Esophagus squamous epithelium (tissue), 5 donors: ENCODE measurements at places on chromosomes 2 and 18. TPM values are rescaled to one million over a fixed set of nuclear protein-coding genes. Genes with fewer than 3 reads are reported as not detected.

DNA sequence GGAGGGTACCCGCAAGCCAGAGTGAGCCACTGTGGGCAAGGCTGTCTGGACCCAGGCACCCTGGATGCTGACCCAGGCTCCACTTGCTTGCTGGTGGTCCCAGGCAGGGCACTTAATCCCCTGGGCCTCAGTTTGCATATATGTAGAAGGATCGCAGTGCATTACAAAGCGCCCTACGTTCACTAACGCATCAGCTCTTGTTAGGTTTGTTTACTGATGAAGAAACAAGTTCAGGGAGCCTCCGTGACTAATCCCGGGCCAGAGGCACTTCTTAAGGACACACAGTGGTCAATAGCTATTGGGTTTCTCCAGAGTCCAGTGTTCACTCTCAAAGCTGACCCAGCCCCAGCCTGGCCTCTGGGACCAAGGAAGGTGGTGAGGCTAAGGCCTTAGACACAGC is 70.2 kb downstream of the LBH start:
- no peaks in the 10 kb centered on the region for H3K36me3 ChIP-seq
- no peak overlapping the region for H3K4me3 ChIP-seq
- H3K27me3 ChIP-seq: no peaks in the 10 kb centered on the region

GRCh38 chr18:49690312-49690711 is 123.0 kb downstream of the ACAA2 start:
- no peaks in the 10 kb centered on the region for H3K27me3 ChIP-seq
- DNase-seq: no peak
- H3K4me3 ChIP-seq: no peak overlapping the region
- no peaks in the 10 kb centered on the region for H3K36me3 ChIP-seq
- no peak overlapping the region for H3K27ac ChIP-seq

DNA sequence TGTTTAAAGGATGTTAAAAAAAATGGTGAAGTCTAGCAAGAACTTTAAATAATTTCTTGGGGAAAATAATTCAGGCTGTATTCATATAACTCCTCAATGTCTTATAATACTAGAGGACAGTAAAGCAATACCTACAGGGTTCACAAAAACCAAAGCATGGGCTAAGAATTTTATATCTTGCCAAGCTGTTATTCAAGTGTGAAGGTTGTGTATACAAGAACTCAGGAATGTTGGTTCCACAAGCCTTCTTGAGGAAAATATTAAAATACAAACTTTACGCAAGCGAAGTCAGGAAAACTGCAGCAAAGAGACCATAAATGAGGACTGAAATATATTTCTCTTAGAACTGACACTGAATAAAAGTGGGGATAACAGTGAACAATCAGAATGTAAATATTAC is 76.1 kb upstream of the DNAJC10 start:
- H3K4me1 ChIP-seq: no peaks in the 10 kb centered on the region
- H3K36me3 ChIP-seq: no peaks in the 10 kb centered on the region
- DNase-seq: no peak
- no peak overlapping the region for H3K27ac ChIP-seq
- H3K27me3 ChIP-seq: no peaks in the 10 kb centered on the region
- no peak overlapping the region for H3K4me3 ChIP-seq

DNA sequence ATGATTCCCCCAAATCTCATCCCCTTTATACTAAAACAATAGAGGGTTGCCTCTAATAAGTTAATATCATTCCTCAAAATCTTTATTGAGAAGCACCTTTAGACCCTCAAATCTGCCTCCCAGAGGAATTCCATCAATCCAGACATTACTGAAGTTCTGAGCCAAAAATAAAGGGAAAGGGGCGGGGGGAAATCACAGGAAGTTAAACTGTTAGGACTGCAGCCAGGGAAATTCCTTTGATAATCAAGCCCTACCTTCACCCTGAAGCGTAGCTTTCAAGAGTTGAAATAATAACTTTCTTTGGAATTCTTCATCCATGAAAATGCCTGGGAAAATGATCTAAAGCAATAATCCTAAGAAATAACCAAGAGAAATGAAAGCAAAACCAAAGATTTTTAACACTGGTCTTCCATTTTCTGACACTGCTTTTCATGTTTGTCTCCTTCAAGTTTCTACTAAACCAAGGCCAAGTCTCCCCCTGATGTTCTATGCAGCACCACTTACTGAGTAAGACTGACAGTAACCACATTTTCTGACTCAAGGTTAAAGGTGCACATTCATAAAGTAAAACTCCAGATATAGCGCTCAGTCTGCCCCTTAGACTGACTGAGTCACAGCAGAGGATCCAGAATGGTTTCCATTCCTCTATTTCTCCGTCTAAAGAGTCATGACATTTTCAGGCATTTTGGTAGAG is 78.2 kb downstream of the TCF4 start:
- no peak overlapping the region for H3K4me3 ChIP-seq
- peak overlapping the region; percentile 25 for H3K27ac ChIP-seq
- H3K4me1 ChIP-seq: peaks cover 8% of the 10 kb centered on the region

- no peaks in the 10 kb centered on the region for H3K27me3 ChIP-seq
- H3K4me3 ChIP-seq: no peak overlapping the region
- H3K4me1 ChIP-seq: no peaks in the 10 kb centered on the region
- no peaks in the 10 kb centered on the region for H3K36me3 ChIP-seq
Observed at GRCh38 chr18:58118536-58118935, 74.5 kb downstream of the NEDD4L start.

DNA sequence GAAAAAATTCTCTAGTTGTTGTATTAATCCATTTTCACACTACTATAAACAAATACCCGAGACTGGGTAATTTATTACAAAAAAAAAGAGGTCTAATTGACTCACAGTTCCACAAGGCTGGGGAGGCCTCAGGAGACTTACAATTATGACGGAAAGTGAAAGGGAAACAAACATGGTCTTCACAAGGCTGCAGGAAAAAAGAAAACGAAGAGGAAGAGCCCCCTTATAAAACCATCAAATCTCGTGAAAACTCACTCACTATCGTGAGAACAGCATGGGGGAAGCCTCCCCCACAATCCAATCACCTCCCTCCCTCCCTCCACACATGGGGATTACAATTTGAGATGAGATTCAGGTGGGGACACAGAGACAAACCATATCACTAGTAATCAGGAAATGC is 61.7 kb upstream of the SPTBN1 start:
- no peak for DNase-seq
- H3K36me3 ChIP-seq: no peaks in the 10 kb centered on the region
- H3K4me1 ChIP-seq: no peaks in the 10 kb centered on the region
- H3K27me3 ChIP-seq: no peaks in the 10 kb centered on the region
- no peak overlapping the region for H3K27ac ChIP-seq
- no peak overlapping the region for H3K4me3 ChIP-seq

DNA sequence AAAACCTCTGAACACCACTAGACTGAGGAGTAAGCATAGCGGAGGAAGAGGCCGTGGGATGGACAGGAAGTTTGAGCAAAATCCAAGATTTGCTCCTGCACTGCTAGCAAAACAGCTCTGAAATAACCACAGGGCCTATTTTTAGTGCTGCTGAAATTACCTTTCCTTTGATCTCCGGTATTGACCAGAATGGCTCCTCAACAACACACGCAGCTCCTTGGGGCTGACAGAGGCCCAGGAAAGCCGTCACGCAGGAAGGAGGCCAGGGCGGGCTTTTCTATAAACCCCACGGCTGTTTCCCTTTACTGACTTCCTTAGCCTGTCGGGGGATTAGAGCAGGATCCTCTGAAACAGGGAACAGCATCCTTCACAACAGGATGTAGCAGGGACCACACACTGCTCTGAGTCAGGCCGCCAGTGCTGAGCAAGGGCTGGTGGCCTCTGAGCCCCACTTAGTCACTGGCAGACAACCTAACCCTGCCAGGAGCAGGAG is 80.8 kb upstream of the LCLAT1 start:
- no peaks in the 10 kb centered on the region for H3K36me3 ChIP-seq
- H3K27me3 ChIP-seq: no peaks in the 10 kb centered on the region
- no peak overlapping the region for H3K27ac ChIP-seq
- peaks cover 15% of the 10 kb centered on the region for H3K4me1 ChIP-seq
- no peak overlapping the region for H3K4me3 ChIP-seq
- DNase-seq: no peak

- H3K27me3 ChIP-seq: no peaks in the 10 kb centered on the region
- DNase-seq: no peak
- H3K36me3 ChIP-seq: no peaks in the 10 kb centered on the region
- H3K4me3 ChIP-seq: no peak overlapping the region
- H3K27ac ChIP-seq: no peak overlapping the region
Observed at GRCh38 chr2:2845267-2845666, 514.2 kb upstream of the MYT1L start.

GRCh38 chr2:208334230-208334629 is 68.2 kb downstream of the PIKFYVE start:
- H3K27me3 ChIP-seq: no peaks in the 10 kb centered on the region
- no peak for DNase-seq
- H3K4me3 ChIP-seq: no peak overlapping the region
- H3K27ac ChIP-seq: no peak overlapping the region

DNA sequence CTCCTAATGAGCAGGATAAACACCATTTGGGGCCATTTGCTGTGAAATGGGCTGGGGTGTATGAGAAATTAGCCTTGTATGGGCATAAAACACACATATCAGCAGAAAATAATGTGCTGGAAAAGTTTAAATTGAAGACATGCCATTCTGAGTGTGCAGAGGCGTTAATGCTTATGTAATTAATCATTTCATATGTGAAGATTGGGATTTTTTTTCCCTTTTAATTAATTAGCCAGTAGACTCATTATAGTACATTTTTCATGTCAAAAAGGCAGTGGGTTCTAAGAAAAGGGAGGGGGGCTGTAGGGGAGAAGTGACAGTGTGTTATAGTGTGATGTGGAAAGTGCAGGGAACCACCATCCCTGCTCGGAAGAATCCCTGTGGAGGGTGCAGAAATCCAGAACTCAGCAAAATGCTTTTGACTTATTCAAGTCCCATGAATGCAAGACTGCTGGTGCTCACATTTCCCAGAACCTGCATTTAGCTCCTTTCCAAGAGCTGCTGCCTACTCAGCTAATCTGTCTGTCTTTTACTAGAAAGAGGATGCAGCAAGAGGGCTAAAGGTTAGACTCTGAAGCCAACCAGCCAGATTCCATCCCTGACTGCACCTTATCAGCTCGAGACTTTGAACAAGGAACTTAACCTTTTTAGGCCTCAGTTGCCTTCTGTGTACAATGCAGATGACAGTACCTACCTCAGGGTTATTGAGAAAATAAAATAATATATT is 11.6 kb upstream of the COX7A2L start:
- DNase-seq: no peak
- peaks cover 40% of the 10 kb centered on the region for H3K4me1 ChIP-seq
- H3K27ac ChIP-seq: peak overlapping the region; percentile 42
- H3K36me3 ChIP-seq: no peaks in the 10 kb centered on the region

- no peak overlapping the region for H3K27ac ChIP-seq
- no peaks in the 10 kb centered on the region for H3K4me1 ChIP-seq
- DNase-seq: no peak
Observed at GRCh38 chr2:103292573-103292972, 530.7 kb downstream of the TMEM182 start.

GRCh38 chr2:23487735-23488492 is 102.9 kb downstream of the KLHL29 start:
- no peak overlapping the region for H3K27ac ChIP-seq
- peaks cover 5% of the 10 kb centered on the region for H3K4me1 ChIP-seq
- DNase-seq: no peak
- no peak overlapping the region for H3K4me3 ChIP-seq
- H3K36me3 ChIP-seq: no peaks in the 10 kb centered on the region

GRCh38 chr2:177646791-177647190 is 254.2 kb downstream of the AGPS start:
- DNase-seq: no peak
- H3K4me3 ChIP-seq: no peak overlapping the region
- H3K36me3 ChIP-seq: no peaks in the 10 kb centered on the region
- H3K27ac ChIP-seq: no peak overlapping the region
- H3K27me3 ChIP-seq: no peaks in the 10 kb centered on the region
- no peaks in the 10 kb centered on the region for H3K4me1 ChIP-seq

DNA sequence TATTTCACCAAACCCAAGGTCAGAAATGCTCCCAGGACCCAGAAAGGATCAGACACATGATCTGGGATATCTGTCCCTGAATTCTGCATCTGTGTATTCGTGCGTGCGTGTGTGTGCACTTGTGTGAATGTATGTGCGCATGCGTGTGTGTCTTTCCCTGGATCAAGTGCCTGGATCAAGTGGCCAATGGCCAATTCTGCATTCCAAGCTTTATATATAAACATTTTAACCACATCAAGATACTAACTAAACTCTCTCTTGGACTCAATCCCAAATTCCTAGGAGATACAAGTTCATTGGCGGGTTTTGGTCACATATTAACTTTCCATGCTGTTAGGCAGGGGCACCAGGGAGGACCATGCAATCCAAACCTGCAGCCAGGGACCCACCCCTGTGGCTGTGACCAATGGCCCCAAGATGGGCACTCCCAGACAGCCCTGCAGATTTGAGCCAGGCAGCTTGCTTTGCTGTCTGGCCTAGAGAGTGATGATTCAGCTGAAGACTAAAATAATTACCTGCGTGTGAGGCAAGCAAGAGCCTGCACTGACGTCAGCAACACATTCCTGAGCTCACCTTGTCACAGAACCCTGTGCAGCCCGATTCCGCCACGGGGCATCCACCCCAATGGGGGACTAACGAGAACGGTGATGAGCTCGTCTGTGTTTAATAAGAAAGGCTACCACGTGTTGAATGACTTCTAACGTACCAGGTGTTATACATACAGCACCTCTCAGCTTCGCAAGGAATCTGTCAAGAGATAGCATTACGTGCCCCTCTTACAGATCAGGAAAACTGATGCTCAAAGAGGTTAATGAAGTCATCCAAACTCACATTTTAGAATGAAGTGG is 45.3 kb upstream of the ROCK2 start:
- no peaks in the 10 kb centered on the region for H3K27me3 ChIP-seq
- H3K36me3 ChIP-seq: no peaks in the 10 kb centered on the region
- DNase-seq: no peak
- H3K27ac ChIP-seq: peak overlapping the region; percentile 77

GRCh38 chr2:128374001-128374710 is 55.5 kb upstream of the HS6ST1 start:
- H3K4me1 ChIP-seq: peaks cover 73% of the 10 kb centered on the region
- no peak overlapping the region for H3K4me3 ChIP-seq
- no peaks in the 10 kb centered on the region for H3K36me3 ChIP-seq
- no peaks in the 10 kb centered on the region for H3K27me3 ChIP-seq
- no peak for DNase-seq
- peak overlapping the region; percentile 60 for H3K27ac ChIP-seq

DNA sequence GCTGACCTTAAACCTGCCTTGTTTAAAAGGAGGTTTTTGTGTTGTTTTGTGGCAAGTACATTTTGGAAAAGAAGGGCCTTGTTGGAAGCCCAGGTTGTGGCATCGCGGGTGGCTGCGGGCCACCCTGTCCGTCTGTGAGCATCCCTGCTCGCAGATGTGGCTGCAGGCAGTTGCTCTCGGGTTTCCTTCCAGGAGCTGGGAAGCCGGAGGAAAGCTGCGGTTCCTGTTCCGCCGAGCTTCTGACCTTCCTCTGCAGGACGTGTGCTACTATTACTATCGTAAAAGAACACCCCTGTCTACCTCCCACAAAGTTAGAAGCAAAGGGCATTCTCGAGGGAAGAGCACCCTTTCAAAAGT is 766 bp downstream of the MFF start:
- peak overlapping the region; percentile 91 for H3K4me3 ChIP-seq
- no peaks in the 10 kb centered on the region for H3K27me3 ChIP-seq
- no peaks in the 10 kb centered on the region for H3K36me3 ChIP-seq
- peaks cover 31% of the 10 kb centered on the region for H3K4me1 ChIP-seq
- DNase-seq: no peak
- peak overlapping the region; percentile 92 for H3K27ac ChIP-seq

The PLGLB2 gene
- 1.1 TPM for total RNA-seq

The SCYGR4 gene
- not detected for total RNA-seq

The ALPG gene
- total RNA-seq: not detected

The IL1R1 gene
- total RNA-seq: 17.3 TPM

The GPR45 gene
- total RNA-seq: not detected

The ATP8B1 gene
- 33.4 TPM for total RNA-seq

The TCF7L1 gene
- total RNA-seq: 4.0 TPM
